NCI-H1930 (cell line): ENCODE measurements at places on chromosomes 4 and X.

- no peak for DNase-seq
Measured at GRCh38 chrX:45046417-45046816, 154.3 kb downstream of the DIPK2B start.

DNA sequence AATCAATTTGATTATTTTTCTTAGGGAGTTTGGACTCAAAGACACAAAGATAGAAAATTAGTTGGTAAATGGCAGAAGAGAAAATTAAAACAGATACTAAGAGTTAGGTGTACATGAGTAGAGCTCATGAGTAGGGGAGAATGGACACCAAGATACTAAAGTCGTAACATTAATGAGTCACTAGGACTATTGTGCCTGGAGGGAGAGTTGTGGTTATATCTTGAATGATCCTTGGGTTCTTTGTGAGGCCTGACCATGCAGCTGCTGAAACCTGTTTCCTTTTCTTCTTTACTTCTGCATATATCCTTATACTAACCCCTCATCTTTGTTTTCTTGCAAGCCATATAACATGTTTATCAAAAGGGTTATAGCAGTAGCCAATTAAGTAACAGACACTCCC lies 532.8 kb downstream of the RPA4 start:
- DNase-seq, result no peak

DNA sequence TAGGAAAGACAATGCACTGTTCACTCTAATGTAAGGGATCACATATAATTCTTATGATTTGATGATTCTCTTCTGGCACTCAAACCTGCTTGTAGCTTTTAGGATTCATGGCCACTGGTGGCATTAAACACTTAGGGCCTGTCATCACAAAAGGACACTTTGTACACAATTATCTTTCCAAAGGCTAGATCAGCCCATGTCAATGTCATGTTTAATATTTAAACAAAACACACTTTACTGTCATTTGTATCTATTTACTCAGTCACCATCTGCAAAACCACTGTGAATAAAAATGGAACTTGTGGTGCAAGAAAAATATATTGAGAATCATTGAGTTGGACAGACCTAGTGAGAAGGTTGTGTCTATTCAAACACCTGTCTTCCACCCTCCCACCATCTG lies 83.6 kb upstream of the TTC29 start:
- DNase-seq, result no peak

DNA sequence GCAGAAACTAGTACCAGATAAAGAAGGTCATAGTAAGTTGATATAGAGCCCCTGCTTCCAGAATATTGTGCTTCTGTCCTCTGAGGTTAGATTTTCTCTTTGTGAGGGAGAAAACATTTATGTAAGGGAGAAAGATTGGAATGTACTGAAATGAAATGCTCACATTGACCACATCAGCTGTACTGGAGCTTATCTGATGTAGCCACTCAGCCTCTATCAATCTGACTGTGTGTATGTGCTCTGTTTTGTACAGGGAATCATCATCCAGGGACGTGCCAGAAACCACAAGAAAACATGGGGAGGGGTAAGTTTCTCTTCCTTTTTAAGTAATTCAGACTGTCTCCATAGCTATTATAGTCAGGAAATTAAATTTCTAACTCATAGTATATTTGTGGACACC lies 56.8 kb downstream of the PRRG1 start:
- DNase-seq, result no peak

DNA sequence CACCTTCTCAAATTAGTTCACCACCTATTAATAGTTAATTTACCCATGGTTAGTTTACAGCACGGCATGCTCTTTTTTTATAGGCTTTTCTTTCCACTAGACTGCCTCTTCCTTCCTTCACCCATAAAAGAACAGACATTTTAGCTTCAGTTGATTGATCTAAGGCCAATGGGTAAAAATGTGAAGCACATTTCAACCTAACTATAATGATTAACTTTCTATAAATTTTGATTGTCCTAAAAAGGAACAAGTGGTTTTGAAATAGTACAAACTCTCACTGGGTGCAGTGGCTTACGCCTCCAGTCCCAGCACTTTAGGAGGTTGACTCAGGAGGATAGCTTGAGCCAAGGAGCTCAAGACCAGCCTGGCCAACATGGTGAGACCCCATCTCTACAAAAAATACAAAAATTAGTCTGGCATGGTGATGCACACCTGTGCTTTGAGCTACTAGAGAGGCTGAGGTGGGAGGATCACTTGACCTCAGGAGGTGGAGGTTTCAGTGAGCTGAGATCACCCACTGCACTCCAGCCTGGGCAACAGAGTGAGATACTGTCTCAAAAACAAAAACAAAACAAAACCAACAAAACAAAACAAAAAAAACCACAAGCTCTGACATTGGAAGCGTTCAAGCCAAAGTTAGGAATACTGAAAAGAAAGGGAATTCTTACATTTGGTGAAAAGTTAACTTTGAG lies 89.9 kb upstream of the FAT1 start:
- DNase-seq, result no peak

DNA sequence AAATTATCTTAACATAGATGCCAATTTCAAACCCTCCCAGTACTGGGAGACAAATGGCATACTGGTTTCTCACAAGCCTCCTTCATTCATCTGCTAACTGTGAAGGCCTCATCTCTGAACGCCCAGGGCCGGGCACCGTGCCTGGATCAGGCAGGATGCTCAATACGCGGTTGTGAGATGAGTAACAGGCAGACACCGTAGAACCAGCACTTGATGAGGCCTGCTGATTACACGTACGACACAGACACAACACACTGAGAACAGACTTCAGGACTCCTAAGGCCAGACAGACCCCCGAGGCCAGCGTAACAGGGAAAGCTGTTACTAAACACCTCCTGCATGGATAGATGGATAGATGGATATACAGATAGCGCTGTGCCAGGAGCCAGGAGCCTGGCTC lies 154.6 kb downstream of the AFAP1 start:
- no peak for DNase-seq

- DNase-seq, result no peak
Measured at GRCh38 chr4:123955167-123955800, 558.7 kb downstream of the SPRY1 start.

GRCh38 chrX:30308263-30309138 lies 689 bp downstream of the NR0B1 start:
- DNase-seq, result peak; percentile 40

DNA sequence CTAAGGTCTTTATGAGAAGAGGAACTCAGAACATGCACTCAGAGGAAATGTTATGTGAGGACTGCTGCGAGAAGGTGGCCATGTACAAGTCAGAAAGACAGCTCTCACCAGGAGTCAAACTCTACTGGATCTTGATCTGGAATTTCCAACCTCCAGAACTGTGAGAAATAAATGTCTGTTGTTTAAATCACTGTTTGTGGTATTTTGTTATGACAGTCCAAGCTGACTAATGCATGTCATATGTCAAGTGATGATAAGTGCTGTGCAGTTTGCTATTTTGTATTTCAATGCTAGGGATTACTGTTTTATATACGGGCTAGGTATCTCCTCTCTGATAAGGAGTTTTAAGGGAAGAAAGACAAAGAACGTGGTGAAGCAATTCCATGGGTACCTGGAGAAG lies 162.3 kb downstream of the CPEB2 start:
- no peak for DNase-seq

GRCh38 chr4:114046331-114046730 lies 66.9 kb upstream of the ARSJ start:
- DNase-seq, result no peak

GRCh38 chr4:70915874-70916559 lies 13.8 kb downstream of the MOB1B start:
- DNase-seq, result no peak
